ENCODE measurements at places on chromosomes 16 and 17.
A peak's percentile ranks its signal among the peaks of the same experiment; 100 is the strongest.

- no peak for DNase-seq
Measured at GRCh38 chr17:57086069-57086930, 1.3 kb downstream of the AKAP1 start.

DNA sequence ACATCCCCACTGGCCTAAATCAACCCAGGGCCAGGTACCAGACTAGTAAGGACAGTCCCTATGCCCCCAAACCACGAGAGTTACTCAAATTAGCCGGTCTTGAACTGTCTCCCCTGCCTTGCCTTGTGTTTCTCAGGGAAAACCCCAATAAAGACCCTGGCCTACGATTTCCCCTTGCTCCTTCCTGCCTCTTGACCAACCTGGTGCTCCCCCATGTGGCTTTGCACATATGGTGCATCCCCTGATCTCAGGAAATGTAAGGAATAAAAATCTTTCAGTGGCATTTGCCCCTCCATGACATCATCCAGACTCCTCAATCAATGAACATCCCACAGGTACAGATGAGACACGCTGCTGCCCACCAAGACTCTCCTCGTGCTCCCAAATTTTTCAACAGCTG lies 87.9 kb downstream of the ZNF18 start:
- DNase-seq: no peak

GRCh38 chr17:35555691-35556090 lies 4.9 kb downstream of the SLFN14 start:
- DNase-seq: no peak

- DNase-seq: no peak
Measured at GRCh38 chr17:29740017-29740416, 117.3 kb upstream of the CORO6 start.

GRCh38 chr16:66469291-66469946 lies 42.3 kb downstream of the BEAN1 start:
- no peak for DNase-seq

- DNase-seq: peak; percentile 93
Measured at GRCh38 chr16:46689365-46690280, at the start of gene ORC6. ORC6 (plus strand) TSS chr16:46689659; CDS start chr16:46689706, 47 bp downstream.

GRCh38 chr17:82941021-82942001 lies 101.5 kb upstream of the ZNF750 start:
- DNase-seq: no peak

DNA sequence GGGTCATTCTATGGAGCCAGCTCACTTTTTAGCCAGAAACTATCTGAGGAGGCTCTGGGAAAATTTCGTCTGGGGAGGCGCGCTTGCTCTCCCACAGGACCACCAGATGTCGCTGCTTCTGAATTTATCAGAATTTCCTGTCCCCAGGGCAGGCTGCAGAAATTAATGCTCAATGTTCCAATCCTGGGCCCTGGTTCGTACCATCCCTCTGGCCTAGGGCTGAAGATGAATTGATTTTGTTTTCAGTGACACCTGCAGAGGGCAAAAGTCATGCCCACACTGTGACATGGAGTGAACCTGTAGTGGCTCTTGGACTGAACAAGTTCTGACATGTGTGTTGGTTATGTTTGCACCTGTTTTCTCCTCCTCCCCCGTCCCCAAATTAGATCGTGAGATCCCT lies 482.6 kb downstream of the NPIPA7 start:
- DNase-seq: no peak

- no peak for DNase-seq
Measured at GRCh38 chr16:66936462-66936861, 1.1 kb downstream of the CES2 start.

Data from NCI-H446 treated with DMSO at 0.1 percent for 48 hours (cell line).